ENCODE measurements at places on chromosomes 12 and 14. TPM values are rescaled to one million over a fixed set of nuclear protein-coding genes. Genes with fewer than 3 reads are reported as not detected.
A peak's percentile ranks its signal among the peaks of the same experiment; 100 is the strongest.

GRCh38 chr12:93325855-93326254, 51.9 kb upstream of the NUDT4 start:
- no peak for DNase-seq

DNA sequence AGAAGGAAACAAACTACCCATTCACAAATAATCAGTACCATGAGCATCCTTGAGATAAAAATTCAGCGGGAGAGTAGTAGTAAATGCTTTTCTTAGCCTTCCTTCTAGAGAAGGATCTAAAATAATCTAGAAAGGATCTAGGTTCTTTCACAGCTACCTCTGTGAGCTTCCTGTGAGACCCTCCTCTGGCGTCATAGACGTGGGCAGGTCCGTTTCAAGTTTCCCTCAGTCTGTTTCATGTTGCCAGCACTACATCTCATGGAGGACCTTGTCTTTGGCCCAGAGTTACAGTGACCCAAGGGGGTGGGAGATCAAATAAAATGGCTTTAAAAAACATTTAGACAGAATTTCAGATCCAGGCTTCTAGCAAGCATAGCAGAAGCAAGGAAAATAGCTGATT, 13.6 kb downstream of the DAAM1 start:
- DNase-seq: no peak

RIPK3 gene
- 1.1 TPM for total RNA-seq

- DNase-seq: peak; percentile 81
Observed at GRCh38 chr12:119594772-119595445, 1.3 kb downstream of the TMEM233 start.

DNA sequence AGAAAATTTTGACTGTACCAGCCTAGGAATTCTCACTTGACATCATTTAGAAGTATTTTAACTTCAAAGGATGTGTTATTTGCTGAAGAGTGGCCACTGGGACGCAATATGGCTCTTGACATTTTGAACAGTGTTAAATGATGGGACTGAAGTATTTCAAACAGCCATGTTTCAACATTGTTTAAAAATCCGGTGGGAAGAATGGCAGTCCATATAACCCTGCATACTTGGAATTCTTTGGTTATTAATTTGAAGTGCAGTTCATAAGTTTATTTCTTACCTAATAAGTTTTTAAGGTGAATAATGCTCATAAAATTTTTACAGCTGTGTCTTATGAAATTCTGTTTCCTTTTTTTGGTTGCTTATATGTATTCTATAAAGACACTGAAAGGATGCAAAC, 8.3 kb downstream of the TMTC2 start:
- DNase-seq: no peak

DNA sequence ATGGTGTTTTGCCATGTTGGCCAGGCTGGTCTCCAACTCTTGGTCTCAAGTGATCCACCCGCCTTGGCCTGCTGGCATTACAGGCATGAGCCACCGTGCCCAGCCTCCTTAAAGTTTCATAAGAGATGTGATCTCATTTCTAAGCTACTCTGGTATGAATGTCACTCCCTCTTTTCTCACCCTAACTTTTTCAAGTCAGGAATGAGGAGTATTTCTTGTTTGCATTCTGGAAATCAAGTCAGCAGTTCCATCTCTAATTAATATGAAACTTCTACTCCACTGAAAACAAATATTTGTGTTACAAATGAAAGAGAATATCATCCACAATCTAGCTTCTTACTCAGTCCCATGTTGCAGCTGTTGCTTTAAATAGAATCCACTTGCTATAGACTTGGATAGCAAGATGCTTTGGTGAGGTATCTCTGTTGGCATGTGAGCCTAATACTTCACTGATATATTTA, 61.3 kb downstream of the ARF6 start:
- peak; percentile 28 for DNase-seq

DNA sequence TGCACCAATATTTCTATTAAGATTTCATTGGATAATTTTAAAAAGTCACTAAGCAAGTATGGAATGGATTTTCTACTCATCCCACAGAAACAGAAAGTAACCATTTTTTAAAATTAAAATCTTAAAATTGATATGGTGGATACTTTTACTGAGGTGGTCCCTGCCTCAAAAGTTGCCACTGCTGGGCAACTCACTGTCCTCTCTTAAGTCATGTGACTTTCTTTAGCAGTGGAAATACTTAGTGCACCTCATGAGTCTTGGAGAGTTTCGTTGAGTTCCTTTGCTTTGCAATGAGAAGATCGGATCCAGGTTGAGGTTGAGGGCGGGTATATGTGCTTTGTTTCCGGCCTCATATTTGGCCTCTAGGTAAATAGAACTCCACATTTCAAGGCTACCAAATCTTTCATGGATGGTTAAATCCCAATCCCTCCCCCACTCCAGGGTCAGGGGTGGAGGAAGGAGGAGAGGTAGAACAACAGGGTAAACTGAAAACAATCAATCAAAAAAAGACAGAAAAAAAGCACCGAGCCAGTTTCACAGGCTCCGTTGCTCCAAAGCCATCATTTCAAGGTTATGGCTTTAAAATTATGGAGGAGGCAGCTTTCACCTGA, 39.5 kb upstream of the DUSP6 start:
- DNase-seq: no peak

DNA sequence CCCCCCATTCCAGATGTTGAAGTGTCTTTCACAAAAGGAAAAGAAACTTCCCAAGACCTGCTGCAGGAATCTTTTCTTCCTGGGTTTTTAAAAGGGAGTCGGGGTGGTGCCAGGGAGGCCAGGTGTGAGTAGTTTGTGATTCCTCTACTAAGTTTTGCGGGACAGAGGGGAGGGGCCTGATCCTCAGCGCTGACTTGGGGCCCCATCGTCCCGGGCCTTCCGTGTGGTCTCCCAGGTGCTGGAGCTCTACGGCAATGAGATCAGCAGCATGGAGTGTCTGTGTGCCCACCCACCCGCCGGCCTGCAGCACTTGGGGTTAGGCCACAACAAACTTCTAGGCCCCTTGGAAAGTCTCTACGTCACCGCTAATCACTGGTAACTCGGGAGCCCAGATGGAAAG, 4.5 kb downstream of the LRRC43 start:
- no peak for DNase-seq

- DNase-seq: no peak
Observed at GRCh38 chr12:98645572-98646067, 530 bp downstream of the APAF1 start.

DNA sequence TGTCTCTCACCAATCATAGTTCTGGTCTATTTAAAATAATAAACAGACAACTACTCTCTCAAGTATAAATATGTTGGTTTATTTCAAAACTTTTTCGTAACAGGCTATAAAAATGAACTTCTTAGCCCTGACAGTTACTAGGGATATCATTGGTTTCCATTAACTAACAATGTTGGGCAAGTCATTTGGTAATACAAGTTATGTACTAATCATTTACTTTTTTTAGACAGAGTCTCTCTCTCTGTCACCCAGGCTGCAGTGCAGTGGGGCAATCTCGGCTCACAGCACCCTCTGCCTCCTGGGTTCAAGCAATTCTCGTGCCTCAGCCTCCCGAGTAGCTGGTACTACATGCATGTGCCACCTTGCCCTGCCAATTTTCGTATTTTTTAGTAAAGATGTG, 14.6 kb upstream of the KANSL2 start:
- no peak for DNase-seq

DNA sequence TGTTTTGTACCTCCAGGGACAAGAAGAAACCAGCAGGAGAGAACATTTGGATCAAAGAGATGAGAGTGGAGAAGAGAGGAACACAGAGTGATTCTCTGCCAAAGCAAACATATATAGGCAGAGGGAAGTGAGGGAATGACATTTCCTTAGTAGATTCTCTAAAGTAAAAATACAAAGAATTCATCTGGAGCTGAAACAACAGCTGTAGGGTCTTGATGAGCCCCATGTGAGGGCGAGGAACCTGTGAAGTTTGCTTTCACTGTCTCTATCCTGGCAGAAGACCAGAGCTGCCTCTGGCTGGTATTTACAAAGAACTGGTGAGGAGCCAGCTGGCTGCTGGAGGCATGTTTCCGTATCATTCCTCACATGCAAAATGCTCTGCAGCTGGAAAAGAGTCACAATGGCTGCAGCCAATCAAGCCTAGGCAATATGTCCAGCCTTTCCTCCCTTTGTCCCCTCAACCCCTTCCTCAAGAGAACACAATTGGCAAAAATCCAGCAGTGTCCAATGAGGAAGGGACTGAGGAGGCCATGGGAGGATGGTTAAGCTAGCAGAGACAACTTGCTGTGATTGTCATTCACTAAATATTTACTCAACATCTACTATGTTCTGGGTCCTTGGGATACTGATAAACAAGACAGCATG, 122.5 kb downstream of the PHLDA1 start:
- peak; percentile 57 for DNase-seq

IGF1 gene
- 20.8 TPM for total RNA-seq

GRCh38 chr12:74415633-74416032, 122.0 kb upstream of the ATXN7L3B start:
- DNase-seq: no peak

DNA sequence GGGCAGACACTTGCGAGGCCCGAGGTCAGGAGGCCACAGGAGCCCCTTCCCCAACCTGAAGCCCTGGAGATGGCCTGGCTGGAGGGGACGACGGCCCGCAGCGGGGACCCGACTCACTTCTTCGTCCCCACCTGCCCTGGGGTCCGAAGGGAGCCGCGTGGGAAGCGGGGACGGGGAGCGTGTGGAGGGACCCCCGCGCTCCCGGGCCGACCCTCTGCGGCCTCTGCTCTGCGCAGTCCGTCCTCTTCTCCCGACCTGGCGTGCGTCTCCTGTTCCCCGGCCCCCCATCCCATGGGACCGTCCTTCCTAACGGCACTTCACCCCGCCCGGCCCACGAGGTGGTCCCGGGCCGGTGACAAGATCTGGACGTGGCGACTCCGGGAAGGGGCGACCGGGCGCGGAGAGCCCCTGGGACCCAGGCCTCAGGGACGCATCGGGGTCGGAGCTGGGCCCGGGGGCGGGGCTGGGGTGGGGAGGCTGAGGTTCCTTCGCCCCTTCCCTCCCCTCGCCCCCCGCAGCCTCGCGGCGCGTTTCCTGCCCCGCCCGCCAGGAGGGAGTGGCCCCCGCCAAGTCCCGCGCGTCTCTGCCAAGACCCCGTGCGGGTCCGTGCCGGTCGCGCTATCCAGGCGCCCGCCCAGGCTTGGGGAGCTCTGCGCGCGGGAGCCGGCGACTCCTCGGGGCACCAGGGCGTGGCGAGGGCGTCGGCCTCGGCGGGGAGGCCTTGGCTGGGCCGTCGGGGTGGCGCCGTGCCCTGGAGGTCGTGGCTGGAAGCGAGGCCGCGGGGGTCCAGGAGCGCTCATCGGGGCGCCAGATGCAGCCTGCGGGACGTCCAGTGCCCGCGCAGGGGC, 97.1 kb downstream of the TNFAIP2 start:
- peak; percentile 34 for DNase-seq

GRCh38 chr12:95959107-95959506, 16.0 kb downstream of the AMDHD1 start:
- no peak for DNase-seq
